ENCODE measurements at places on chromosomes 11 and 22. TPM values are rescaled to one million over a fixed set of nuclear protein-coding genes. Genes with fewer than 3 reads are reported as not detected.

RAB38 gene
- total RNA-seq = 2.7 TPM

CATSPERZ gene
- 0.27 TPM for total RNA-seq

SMIM38 gene
- total RNA-seq = 0.09 TPM

GVQW3 gene
- 2.1 TPM for total RNA-seq

ENTHD1 gene
- total RNA-seq = not detected

ANO1 gene
- total RNA-seq = 0.09 TPM

TECTA gene
- total RNA-seq = 0.27 TPM

SORL1 gene
- 0.09 TPM for total RNA-seq

TIMM8B gene
- total RNA-seq = 78.3 TPM

OR52N4 gene
- total RNA-seq = not detected

PIK3IP1 gene
- total RNA-seq = 13.5 TPM

FAM180B gene
- 0.09 TPM for total RNA-seq

DAGLA gene
- total RNA-seq = 1.6 TPM

MS4A4A gene
- total RNA-seq = not detected

PHF21B gene
- total RNA-seq = not detected

LRRC4C gene
- not detected for total RNA-seq

SLC17A6 gene
- not detected for total RNA-seq

KCNJ1 gene
- not detected for total RNA-seq

SYNGR1 gene
- total RNA-seq = 0.72 TPM

VWA5A gene
- 8.3 TPM for total RNA-seq

CD151 gene
- 757 TPM for total RNA-seq

FOLR3 gene
- total RNA-seq = not detected

MPPED1 gene
- not detected for total RNA-seq

SLC22A8 gene
- total RNA-seq = not detected

LRRC32 gene
- total RNA-seq = 20.5 TPM

C2CD2L gene
- 1.8 TPM for total RNA-seq

PANX3 gene
- total RNA-seq = not detected

KRTAP5-10 gene
- total RNA-seq = not detected

OR4D10 gene
- total RNA-seq = not detected

RAB3IL1 gene
- 0.45 TPM for total RNA-seq

CD3E gene
- not detected for total RNA-seq

TSPAN18 gene
- 16.3 TPM for total RNA-seq

GLYATL2 gene
- not detected for total RNA-seq

HPX gene
- 0.28 TPM for total RNA-seq

MAPK11 gene
- 22.9 TPM for total RNA-seq

TOMM22 gene
- total RNA-seq = 73.9 TPM

POTEH gene
- not detected for total RNA-seq

RIMBP3B gene
- total RNA-seq = not detected

ANO9 gene
- total RNA-seq = 0.09 TPM

CARD18 gene
- not detected for total RNA-seq

PYGM gene
- total RNA-seq = 0.38 TPM

TRPC6 gene
- total RNA-seq = not detected

NLRP14 gene
- 0.09 TPM for total RNA-seq

THRSP gene
- not detected for total RNA-seq

OR10A2 gene
- not detected for total RNA-seq

ADORA2A gene
- 37.6 TPM for total RNA-seq

TRPM5 gene
- not detected for total RNA-seq
